Stimulated activated CD4-positive, alpha-beta T cell treated with anti-CD3 and anti-CD28 coated beads, Interleukin-1b, Interleukin-23, amount 100 ng/mL, for 24 hours (primary cell): ENCODE measurements at places on chromosomes 7 and 10.

DNA sequence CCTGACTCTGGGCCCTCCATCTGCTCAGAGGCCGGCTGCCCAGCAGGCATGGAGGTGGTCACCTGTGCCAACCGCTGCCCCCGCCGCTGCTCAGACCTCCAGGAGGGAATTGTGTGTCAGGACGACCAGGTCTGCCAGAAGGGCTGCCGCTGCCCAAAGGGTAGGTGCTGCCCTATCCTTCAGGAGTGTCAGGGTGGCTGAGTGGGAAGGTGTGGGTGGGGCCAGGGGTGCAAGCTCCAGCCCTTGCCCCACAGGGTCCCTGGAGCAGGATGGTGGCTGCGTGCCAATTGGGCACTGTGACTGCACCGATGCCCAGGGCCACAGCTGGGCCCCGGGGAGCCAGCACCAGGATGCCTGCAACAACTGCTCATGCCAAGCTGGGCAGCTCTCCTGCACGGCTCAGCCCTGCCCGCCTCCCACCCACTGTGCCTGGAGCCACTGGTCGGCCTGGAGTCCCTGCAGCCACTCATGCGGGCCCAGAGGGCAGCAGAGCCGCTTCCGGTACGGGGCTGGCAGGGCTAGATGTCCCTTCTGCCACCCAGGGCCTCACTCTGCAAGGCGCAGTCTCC is 17.5 kb upstream of the ZNF862 start:
- no peak for DNase-seq

DNA sequence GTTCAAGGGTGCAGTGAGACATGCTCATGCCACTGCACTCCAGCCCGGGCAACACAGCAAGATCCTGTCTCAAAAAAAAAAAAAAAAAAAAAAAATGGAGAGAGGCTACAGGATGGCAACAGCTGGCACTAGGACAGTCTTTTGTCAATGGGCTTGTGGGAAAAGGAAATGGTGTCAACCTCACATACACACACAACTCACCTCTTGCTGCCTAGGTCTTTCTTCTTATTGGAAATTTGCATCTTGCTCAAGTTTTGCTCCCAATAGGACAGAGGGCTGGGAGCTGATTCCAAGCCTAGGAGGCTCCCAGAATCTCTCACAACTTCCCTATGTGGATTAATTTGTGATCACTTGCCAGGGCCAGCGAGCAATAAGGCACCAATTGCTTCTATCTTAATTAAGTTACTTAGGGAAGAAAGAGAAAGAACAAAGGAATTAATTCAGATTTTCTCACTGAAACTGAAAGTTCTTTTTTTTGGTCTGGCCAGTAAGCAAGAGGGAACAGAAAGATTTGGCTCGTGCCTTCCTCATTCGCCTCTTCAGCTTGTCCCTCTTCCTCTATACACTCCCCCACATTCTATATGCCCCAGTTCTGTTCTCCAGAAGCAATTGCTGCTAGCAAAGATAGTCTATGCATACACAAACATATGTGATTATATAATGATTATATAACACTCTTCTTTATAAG is 33.8 kb downstream of the MAP3K8 start:
- no peak for DNase-seq

- no peak for DNase-seq
Observed at GRCh38 chr7:44073664-44074348, 8.4 kb upstream of the PGAM2 start.

GRCh38 chr7:69204943-69205342 is 393.3 kb upstream of the AUTS2 start:
- no peak for DNase-seq

DNA sequence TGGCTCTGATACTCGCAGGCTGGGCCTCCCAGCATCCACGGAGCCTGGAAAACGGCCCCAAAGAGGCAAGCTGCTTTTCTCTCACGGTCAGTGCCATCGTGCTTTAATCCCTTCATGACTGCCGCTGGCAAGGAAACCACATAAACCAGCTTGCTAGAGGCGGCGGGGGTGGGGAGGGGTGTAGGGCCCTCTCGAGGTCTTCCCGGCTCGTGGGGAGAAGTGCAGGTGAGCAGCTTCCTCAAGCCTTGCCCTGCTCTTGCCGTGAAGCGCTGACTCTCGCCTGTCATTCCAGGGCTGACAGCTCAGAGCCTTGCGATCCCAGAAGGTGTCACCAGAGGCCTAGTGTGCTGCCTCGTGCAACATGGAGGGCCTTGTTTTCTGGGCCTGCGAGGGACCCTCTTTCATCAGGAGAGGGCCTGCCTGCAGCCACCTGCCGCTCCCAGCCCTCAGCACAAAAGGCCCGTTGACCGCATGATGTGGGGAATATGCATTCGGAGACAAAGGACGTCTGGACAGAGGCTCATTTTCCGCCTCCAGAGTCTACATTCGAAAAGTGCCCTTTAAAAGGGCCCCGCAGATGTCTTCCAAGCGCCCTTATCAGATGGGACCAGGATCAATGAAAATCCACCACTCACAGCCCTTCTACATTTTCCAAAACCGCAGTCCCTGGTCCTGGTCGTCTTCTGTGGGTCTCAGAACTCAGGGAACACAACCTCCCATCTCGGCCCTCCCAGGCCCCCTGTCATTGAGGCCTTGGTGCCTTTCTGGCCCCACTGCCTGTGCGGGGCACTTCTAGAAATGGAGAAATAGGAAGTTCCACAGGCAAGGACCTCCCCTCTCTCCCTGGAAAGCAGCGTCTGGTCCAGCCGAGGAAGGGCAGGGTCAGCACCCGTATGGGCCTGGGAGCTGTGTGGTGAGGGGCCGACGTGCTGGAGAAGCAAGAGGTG is 58.7 kb downstream of the ZRANB1 start:
- DNase-seq, result no peak

- DNase-seq, result no peak
Observed at GRCh38 chr10:34776090-34776690, 38.9 kb downstream of the PARD3 start.

DNA sequence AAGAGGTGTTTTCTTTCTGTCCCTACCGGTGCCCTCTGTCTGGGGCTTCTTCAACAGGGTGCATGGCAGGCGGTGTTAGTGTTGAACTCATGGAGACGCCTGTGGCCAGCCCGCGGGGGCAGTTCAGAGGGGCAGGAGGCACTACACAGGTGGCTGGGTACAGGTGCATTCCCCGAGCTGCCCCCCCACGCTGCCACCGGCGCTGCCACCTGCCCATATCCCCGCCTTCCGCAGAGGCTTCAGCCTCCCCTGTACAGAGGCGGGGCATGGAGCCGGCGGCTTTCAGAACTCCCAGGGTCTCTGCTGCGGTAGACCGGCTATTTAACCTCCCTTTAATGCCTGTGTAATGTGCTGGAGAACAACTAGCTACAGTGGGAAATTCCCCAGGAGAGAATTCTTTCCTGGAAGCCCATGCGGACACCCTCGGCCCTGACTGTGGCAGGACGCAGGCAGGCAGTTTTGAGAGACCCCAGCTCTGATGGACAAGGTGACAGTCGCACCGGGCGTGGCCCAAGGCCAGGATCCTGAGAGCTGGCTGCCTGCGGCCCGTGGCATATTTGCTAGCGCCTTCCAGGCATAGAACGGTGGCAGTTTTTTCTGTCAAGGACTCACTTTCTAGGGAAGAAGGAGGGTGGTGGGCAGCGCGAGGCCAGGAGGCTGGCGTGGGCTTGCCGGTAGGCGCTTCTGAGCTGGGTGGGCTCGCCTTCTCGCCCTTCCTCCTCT is 53.7 kb upstream of the ZNF32 start:
- DNase-seq, result no peak

GRCh38 chr10:58773341-58773740 is 260.7 kb downstream of the BICC1 start:
- DNase-seq, result no peak

DNA sequence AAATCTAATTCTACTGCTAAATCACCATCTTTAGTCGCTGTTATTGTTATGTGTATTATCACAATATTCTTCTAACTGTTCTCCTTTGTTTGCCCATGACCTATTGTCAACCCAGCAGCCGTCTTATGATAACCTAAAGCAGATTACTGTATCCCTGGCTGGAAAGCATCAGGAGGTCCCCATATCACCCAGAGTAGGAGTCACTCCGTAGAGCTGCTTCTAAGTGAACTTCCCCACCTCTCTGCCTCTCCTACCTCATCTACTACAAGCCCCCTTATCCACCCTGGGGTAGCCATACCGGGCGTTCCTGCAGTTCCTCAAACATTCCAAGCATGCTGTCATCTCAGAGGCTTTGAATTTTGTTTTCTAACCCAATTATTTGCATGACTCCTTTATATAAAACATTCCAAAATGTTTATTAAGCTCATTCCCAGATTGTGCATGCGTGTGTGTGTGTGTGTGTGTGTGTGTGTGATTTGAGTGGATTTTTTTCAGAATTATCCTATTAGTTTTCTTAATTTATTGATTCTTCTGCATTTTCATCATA is 39.7 kb downstream of the POU6F2 start:
- no peak for DNase-seq

GRCh38 chr7:132276234-132276630 is 300.0 kb downstream of the PLXNA4 start:
- no peak for DNase-seq

GRCh38 chr10:92598321-92598720 is 5.4 kb downstream of the KIF11 start:
- no peak for DNase-seq

- no peak for DNase-seq
Observed at GRCh38 chr10:1116051-1116450, 59.9 kb downstream of the WDR37 start.
